ENCODE measurements at places on chromosomes 7 and 10.

DNA sequence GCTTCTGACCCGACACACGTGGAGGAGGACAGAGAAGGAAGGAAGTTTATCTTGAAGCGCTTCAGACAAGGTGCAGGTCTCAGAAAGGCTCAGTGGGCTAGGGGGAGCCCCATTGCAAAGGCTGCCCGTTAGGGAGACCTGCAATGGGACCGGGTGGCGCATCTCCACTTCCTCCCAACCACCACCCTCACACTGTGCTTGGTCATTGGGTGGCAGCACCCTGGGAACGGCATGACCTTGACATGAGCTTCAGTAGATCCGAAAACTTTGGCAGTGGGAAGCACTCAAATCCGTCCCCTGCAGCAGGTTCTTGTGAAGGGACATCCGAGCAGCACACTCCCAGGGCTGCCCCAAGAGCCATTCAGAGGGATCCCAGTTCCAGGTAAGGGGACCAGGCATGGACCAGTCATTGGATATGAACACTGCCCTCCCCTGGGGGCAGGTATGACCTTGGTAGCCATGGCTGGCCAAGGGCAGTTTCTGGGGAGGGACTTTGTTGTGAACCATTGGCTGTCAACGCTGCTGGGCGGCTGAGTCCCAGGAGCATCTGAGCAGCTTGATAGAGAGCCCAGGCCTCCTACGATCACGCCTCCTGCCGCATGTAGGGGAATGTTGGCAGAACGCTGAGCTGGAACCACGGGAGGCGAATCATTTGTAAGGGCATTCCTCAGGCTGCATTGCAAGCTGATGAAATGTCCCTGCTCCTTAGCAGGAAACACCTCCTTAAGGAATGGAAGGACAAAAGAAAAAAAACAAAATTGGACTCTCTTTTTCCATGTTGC, 31.7 kb downstream of the GALNTL5 start:
- DNase-seq = no peak

DNA sequence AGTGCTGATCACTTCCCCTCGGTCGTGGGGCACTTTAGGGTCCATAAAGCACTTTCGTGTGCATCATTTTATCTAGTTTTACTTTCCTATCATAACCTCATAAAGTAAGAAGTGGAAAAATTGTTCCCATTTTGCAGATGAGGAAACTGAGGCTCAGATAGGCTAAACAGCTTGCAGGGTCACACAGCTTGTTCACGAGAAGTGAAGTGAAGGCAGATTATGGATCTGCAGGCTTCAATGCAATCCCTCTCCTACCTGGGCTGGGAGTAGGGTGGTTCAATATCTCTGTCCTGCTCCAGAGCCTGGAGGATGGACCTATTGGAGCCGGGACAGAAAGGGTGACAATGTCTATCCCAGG, 10.8 kb upstream of the ZNF467 start:
- DNase-seq = no peak

- no peak for DNase-seq
Measured at GRCh38 chr7:135467207-135467711, 42.6 kb downstream of the CNOT4 start.

DNA sequence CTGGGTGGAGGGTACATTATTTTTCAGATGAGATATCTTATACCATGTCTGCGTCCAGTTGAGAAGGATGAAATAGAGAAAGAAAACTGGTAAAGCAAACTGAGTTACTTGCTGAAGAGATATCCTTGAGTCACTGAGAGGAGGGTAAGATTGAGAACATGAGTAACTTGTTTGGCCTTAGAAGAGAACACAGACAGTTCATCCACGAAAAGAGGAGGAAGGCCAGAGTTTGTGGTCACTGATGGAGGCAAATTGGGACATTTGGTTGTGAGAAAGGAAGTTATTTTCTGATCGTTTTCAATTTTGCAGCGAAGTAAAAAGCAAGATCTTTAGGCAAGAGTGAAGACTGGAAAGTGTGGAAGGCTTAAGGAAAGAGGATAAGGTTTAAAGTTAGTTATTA, 15.6 kb downstream of the MBL2 start:
- no peak for DNase-seq

GRCh38 chr7:99363286-99363685, 11.2 kb upstream of the ARPC1B start:
- DNase-seq = no peak
